ENCODE measurements at places on chromosomes 2 and 18. TPM values are rescaled to one million over a fixed set of nuclear protein-coding genes. Genes with fewer than 3 reads are reported as not detected.

Gene MYL1
- total RNA-seq: not detected

Gene GREB1
- 0.65 TPM for total RNA-seq

Gene MYO3B
- total RNA-seq: 0.24 TPM

Gene SLC4A5
- total RNA-seq: 0.81 TPM

Gene LGALSL
- 3.1 TPM for total RNA-seq

Gene TMEM178A
- total RNA-seq: 0.24 TPM

Gene LBH
- 215 TPM for total RNA-seq

Gene CIB4
- total RNA-seq: not detected

Gene ADCYAP1
- total RNA-seq: not detected

Gene C2orf80
- total RNA-seq: not detected

Gene HK2
- 54.0 TPM for total RNA-seq

Gene CNDP1
- total RNA-seq: not detected

Gene SF3B1
- 327 TPM for total RNA-seq

Gene TBR1
- not detected for total RNA-seq

Gene TDRD15
- not detected for total RNA-seq

Gene TGFA
- 0.49 TPM for total RNA-seq

Gene ANKRD30B
- 0.24 TPM for total RNA-seq

Gene CNRIP1
- total RNA-seq: 27.4 TPM

Gene INPP4A
- total RNA-seq: 35.0 TPM

Gene DNAH7
- 0.97 TPM for total RNA-seq

Gene ZNF396
- total RNA-seq: 1.2 TPM

Gene COMMD1
- 40.2 TPM for total RNA-seq

Gene ESPNL
- total RNA-seq: 3.6 TPM

Gene AGBL5
- total RNA-seq: 28.9 TPM

Gene ARMC9
- 54.2 TPM for total RNA-seq

Gene ADGRF3
- total RNA-seq: under 0.01 TPM

Gene RIOK3
- 85.0 TPM for total RNA-seq

Gene ZNF516
- 23.7 TPM for total RNA-seq

Gene KRTCAP3
- 0.32 TPM for total RNA-seq

Gene AMER3
- not detected for total RNA-seq

Gene SF3B6
- 70.6 TPM for total RNA-seq

Gene ASB18
- total RNA-seq: not detected

Gene NAT8
- not detected for total RNA-seq

Gene REG3G
- not detected for total RNA-seq

Gene CELF4
- total RNA-seq: not detected

Gene CAVIN2
- total RNA-seq: 1.9 TPM

Gene PSMA8
- not detected for total RNA-seq

Gene EGR4
- 0.12 TPM for total RNA-seq

Gene AGXT
- not detected for total RNA-seq

Gene DLX2
- total RNA-seq: 0.24 TPM

Gene LAMA1
- total RNA-seq: 1.9 TPM

Gene LANCL1
- total RNA-seq: 54.0 TPM

Gene MAP3K19
- not detected for total RNA-seq

Gene EML6
- 3.2 TPM for total RNA-seq

Gene LOXHD1
- not detected for total RNA-seq

All from hair follicle dermal papilla cell (primary cell).